AG08396 (cell line): ENCODE measurements at places on chromosomes 5 and 9.

DNA sequence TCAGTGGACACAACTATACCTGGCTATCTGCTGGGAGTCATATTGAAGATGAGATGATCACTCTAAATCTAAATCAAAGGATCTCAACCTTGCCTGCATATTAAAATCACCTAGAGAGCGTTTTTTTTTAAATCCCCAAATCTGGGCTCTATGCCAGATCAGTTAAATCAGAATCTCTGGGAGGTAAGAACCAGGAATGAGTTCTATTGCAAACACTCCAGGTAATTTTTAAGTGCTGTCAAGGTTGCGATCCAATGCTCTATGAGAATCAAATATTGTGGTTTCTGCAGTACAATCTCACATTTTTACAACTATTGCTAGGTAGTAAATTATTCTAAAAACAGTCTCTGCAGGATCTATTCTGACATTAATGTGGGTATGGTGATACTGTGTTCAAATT lies 202.3 kb upstream of the OR13F1 start:
- DNase-seq, result no peak

DNA sequence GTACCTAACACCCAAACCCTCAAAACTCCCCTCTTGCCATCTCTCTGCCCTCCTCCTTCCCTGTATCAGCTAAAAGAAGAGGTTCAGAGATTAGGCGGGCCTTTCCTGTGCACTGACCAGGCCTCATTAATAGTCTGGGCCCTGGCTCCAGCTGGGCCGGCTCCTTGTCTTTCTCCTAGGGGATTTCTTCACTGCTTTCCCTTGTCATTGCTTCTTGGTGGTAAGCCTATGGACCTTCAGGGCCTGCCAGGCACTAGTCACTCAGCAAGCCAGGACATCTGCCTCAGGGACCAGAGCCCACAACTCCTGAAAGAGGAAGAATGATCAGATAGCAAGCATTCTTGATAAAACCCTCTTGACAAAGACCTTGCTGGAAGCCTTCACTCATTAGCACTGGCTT lies 50.9 kb downstream of the MRRF start:
- DNase-seq, result no peak

- no peak for DNase-seq
Measured at GRCh38 chr5:140073296-140073695, 30.2 kb upstream of the NRG2 start.

DNA sequence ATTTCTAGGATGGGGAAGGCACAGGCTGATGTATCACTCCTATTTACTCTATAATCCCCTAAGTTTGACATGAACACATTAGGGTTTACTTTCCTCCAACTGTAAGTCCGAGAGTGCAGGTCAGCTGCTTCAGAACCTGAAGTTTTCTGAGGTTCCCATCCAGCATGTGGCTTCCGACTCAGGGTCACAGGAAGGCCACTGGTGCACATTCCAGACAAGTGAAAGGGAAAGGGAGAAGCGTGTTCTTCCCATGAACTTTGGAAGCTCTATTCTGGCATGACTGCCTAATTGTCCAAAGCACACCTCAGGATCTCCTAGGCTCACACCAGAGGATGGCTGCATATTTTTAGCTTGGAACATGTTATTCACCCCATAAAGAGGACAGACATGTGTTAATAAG lies 602.6 kb downstream of the SEMA5A start:
- no peak for DNase-seq

- DNase-seq, result no peak
Measured at GRCh38 chr5:30572279-30572678, 621.2 kb upstream of the CDH6 start.

DNA sequence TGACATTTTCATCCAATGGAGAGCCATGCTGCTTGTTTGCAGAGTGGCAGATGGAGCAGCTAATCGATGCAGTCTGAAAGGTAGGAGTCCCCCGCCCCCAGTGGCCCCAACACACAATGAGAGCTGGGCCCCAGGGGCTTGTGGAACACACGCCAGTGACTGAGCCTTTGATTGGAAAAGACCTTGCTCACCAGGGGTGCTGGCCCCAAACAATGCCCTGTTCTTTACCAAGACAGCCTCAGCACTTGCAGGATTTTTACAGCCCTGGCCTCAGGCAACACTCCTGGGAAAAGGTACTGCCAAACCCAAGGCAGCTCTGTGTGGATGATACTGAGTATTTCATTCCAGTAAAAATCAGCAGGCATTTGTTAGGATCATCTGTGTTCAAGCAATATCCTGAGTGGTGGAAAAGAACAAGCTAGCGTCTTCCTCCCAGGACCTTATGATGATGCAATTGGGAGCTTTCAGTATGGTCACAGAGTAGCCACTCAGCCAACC lies 276.8 kb upstream of the CLINT1 start:
- DNase-seq, result no peak

DNA sequence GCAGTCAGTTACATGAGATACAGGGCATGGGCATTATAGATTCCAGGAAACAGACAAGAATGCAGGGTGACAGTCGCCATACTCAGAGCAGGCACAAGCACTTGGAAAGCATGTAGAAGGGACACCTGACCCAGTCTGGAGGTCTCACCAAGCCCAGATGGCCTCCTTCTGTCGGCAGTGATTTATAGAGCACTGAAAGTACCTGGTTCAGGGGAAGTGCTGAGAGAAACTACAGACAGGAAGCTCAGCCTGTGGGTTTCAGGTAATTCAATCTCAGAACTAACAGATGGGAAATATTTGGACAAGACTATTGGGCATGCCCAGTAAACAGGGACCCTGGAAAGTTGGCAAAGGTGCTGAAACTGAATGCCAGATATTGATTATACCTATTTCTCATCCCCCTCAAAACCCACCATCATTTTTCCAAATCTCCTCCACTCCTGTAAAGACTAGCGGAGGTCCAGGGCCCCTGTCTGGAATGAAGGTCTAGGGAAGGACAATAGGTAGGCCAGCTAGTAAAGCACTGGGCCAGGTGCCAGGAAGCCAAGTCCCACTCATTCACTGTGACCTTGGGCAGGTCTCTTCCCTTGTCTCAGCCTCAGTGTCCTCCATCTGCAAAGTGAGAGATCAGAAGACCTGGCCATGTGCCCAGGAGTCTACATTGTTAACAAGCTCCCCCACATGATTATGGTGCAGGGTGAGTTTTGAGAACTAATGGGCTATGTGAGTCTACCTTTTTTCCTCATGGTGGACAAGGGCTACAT lies 26.9 kb downstream of the KLHL3 start:
- no peak for DNase-seq

DNA sequence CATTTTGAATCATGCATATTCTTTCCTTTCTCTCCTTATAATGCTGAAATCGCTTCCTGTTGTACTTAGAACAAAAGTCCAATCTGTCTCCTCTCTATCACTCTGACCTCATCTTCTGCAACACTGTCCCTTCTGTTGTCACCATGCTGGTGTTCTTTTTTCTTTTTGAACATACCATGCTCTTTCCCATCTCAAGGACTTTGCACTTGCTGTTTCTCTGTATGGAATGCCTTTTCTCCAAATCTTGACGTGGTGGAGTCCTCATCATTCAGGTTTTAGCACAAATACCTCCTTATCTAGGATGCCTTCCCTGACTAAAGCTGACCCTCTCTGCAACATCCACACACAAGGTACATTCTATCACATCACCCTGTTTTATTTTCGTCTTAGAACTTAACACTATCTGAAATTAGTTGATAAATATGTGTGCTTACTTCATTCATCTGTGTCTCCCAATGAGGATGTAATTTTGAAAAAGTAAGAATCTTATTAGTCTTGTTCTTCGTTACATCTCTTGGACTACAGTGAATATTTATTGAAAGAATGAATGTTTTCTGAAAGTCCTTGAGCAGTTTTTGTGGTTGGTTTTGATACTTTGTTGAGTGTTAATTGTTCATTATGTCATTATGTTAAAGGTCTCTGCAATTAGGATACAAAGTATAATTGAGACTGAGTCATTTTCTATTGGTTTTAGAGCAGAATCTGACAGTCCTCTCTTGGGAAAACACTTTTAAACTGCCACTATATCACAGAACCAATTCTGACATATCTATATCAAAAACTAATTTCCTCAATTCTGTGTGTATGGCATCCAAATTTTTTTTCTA lies 145.3 kb upstream of the RASA1 start:
- no peak for DNase-seq

DNA sequence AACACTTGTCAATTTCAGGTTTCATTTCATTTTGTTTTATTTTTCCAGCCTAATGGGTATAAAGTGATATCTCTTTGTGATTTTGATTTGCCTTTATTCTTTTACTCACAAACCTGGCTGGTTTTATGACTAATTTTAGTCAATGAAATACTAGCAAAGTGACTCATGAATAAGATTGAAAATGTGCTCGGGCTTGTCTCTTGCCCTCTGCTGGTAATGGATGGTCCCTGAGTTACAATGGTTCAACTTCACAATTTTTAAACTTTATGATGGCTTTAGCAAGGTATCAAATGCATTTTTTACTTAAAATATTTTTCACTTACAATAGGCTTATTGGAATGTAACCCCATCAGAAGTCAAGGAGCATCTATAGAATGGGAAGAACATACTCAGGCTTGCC lies 431.4 kb upstream of the CCNG1 start:
- no peak for DNase-seq
